ENCODE measurements at places on chromosomes 6 and 20.

GRCh38 chr6:44650947-44651346 lies 263.4 kb downstream of the CDC5L start:
- no peak for DNase-seq

DNA sequence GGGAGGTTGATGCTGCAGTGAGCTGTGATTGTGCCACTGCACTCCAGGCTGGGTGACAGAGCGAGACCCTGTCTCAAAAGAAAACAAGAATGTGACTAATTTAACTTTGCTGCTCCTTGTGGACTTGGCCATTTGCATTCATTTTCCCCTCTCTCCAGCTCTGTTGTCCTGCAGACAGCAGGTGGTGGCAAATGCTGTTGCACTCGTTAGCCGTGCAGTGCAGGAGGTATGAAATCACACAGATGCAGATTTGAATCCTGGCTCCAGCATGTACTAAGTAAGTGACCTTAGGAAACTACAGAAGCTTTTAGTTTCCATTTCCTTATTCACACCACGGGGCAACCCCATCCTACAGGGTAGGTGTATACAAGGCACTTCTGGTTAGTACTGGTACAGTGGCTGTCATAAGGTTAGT lies 9.6 kb upstream of the BEND3 start:
- no peak for DNase-seq

- no peak for DNase-seq
Measured at GRCh38 chr6:56220078-56220477, 27.3 kb downstream of the COL21A1 start.

- DNase-seq, result no peak
Measured at GRCh38 chr6:145375502-145375901, 359.8 kb downstream of the EPM2A start.

DNA sequence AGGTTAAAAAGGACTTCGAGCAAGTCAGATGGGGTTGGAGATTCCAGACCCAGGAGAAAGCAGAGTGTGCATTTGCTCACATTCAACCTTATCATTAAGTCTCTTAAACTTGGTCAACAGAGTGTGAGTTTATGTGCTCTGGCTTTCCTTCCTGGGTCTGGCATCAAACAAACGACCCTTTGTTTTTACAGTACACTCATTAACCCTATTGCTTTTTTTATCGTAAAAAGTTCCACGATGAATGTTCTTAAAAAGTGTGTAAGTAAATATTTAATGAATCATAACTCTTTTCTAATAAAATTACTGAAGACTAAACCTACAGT lies 2.5 kb downstream of the FYN start:
- DNase-seq, result no peak

DNA sequence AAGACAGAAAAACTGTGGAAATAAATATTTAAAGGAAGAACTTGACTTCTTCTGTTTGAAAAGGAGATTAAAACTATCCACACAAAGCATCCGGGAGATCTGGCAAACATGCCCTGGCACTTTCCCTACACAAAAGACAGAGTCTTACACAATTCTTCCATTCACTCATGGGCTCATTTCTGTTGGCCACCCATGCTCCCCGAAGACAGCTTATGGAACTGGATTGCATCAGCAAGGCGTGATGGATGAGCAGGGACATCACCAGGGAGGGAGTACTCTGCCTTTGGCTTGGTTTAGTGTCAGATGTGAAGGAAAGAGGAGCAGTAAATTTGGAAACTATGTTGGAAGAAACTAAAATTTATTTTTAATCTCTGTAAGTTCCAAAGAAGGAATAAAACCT lies 379.3 kb downstream of the CD109 start:
- no peak for DNase-seq

DNA sequence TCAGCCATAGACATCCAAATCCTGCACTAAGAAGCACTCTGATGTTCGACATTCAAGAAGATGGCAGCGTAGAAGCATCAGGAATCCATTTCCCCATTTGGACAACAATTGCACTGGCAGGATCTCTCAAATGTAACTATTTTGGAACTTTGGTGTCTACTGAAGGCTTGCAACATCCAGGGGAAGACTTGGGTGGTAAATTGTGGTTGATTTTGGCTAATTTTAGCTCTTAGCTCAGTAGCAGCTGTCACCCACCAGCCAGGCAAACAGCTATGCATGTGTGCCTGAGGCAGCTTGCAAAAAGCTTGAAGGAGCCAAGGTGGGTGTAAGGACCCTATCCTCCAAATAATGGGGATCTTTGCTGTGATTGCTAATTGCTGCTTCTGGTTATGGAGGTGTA lies 35.1 kb upstream of the PPP1R3G start:
- no peak for DNase-seq

DNA sequence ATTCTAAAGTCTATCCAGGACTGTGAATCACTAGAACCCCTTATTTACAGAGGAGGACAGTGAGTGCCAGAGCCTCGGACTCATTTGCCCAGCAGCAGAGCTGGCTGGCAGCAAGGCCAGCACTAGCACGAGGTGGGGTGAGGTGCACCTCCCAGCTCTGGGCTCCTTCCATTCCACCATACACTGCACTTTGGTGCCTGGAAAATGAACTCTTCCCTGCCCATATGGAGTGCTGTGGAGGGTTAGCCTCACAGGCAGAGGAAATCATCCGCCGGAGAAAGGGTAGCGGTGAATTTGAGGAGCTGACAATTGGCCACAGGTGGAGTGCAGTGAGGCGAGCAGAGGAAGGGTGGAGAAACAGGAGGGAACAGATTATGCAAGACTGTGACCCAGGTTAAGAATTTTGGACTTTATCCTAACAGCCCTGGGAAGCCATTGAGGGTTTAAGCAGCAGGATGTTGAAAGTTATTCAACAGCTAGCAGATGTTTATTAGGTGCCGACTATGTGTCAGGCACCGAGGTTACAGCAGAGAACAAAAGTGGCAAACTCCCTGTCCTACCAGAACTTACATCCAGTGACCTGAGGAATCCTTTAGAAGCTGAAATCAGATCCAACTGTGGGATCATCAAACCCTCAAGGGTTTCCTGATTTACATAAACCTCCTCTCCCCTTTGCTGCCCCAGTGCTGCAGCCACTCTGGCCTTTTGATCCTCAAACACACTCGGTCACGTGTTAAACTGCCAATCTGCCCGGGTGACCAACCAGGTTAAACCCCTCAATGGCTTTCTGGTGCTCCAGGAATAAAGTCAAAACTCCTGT lies 6.2 kb downstream of the TRIM26 start:
- no peak for DNase-seq

GRCh38 chr20:34808583-34808982 lies 16.9 kb downstream of the NCOA6 start:
- no peak for DNase-seq

DNA sequence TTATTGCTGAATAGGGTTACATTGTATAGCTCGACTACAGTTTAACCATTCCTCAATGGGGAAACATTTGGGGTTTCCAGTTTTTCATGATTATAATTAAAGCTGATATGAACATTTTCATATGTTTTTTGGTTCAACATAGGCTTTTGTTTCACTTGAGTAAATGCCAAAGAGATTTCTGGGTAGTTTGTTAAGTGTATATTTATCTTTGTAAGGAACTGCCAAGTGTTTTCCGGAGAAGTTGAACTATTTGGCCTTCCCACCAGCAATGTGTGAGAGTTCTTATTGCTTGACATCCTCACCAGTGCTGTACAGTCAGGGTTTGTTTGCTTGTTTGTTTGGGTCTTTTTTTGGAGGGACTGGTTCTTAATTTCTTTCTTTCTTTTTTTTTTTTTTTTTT lies 83.7 kb upstream of the RALY start:
- no peak for DNase-seq

GRCh38 chr6:51594981-51595380 lies 492.4 kb downstream of the PKHD1 start:
- no peak for DNase-seq

DNA sequence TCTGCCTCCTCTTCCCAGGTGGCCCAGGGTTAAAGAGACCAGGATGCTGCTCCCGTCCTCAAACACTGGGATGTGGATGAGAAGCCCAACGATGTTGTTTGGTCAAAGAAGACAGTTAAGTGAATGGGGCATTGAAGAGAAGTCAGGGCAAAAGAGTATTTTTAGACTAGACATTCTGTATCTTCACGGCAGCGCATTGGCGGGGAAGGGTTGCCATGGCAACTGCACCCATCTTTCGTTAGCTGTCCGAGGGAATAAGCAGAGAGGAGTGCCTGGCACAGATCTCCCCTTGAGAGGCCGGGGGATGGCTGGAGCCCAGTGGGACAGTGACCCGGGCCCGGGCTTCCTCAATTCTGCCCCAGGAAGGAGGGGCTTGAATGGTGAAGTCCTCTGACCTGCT lies 56.4 kb upstream of the GPR31 start:
- no peak for DNase-seq

DNA sequence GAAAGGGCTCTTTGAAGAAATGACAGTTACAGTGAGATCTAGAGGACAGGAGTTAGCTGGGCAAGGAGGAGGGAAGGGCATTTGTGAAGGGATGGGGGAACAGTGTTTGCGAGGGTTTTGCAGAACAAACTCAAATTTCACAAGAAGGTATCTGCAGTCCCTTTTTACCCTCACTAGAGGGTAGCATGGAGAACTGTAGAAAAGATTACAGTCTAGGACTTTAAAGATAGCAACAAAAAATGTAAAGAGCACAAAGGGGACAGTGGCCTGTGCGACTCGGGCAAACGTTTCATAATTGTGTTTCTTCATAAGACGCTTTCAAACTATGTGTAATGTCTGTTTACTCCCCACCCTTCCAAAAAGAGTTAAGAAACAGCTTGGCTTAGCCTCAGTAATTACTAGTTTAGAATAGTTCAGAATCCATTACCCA lies 21.2 kb upstream of the ASXL1 start:
- no peak for DNase-seq

- no peak for DNase-seq
Measured at GRCh38 chr20:1364106-1364505, 28.7 kb downstream of the FKBP1A start.

- no peak for DNase-seq
Measured at GRCh38 chr6:71277926-71278600, 10.5 kb upstream of the OGFRL1 start.

DNA sequence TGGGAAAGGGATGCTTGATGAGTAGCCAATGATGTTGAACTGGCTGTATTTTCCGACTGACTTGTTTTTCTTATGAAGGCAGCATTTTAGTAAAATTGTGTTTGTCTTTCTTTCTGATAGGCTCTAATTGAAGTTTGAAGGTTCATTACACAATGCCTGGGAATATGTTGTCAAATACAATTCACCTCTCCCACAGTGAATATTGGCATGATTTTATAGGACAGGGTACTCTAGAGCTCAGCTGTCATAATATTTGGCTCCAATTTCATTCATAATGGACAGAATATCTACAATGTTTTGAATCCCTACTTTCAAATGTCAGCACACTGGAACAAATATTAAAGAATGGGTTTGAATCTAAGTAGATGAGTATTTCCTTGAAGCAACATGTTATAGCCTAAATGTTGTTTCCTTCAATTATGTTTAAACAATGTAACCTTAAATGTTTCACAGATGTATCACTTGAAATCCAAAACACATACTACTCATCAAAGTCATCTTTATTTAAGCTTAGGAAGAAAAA lies 81.4 kb downstream of the LAMA2 start:
- no peak for DNase-seq

GRCh38 chr20:3842348-3842930 lies 4.2 kb upstream of the MAVS start:
- DNase-seq, result no peak

GRCh38 chr6:159105716-159106115 lies 60.9 kb upstream of the TAGAP start:
- DNase-seq, result no peak

- no peak for DNase-seq
Measured at GRCh38 chr20:40368876-40369275, 320.2 kb downstream of the MAFB start.

DNA sequence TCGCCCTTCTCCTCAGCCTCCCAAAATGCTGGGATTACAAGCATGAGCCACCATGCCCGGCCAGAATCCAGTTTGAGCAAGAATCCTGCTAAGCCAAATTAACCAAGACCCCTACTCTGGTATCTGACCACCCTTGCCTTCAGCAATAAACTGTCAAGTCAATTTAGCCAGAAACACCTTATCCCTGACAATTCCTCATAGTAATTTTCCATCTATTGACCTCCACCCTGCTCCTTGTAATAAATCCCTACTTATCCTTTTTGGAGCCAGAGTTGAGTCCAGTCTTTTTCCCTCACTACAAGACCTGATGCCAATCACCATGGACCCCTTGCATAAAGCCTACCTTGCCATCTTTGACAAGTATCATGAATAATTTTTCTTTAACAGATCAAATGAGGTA lies 114.1 kb upstream of the GPR6 start:
- no peak for DNase-seq

GRCh38 chr6:85389151-85389797 lies 60.6 kb upstream of the NT5E start:
- no peak for DNase-seq

DNA sequence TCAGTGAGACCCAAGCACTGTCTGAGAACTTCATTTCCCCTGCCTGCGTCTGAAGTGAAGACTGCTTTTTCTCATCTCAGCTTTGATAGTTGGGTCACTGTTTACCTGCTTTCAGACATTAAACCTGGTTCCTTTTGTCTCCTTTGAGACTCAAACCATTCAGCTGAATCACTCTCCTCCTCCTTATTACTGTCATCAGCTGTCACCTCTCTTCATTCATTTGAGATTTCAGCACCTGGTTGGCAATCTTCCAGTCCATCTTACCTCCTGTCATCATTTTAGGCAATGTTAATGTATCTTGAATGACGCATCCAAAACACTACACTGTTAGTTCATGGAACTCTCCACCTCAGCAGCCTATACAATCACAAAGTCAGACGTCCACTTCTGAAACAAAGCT lies 34.3 kb upstream of the SOX4 start:
- no peak for DNase-seq

DNA sequence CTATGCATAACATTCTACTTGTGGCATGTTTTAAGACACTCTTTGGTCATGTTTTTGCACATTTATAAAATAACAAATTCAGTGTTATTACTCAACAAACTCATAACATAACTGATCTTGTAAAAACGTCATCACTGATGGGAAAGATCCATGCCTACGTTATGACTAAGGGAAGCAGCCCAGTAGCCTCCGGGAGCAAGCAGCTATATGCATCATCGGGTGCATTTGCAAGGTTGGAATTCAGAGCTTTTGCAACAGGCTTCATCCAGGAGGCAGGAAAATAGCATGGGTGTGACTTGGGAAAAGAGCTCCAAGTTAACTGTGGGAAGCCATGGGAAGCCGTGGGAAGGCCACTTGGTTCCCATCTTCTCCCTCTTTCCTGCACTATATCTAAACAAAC lies 271.6 kb upstream of the SGK1 start:
- no peak for DNase-seq

Data from CD4-positive, alpha-beta T cell treated with Interleukin-6 at 100 ng/mL for 8 hours (primary cell).